ENCODE measurements at places on chromosomes 1 and 21. TPM values are rescaled to one million over a fixed set of nuclear protein-coding genes. Genes with fewer than 3 reads are reported as not detected.

DNA sequence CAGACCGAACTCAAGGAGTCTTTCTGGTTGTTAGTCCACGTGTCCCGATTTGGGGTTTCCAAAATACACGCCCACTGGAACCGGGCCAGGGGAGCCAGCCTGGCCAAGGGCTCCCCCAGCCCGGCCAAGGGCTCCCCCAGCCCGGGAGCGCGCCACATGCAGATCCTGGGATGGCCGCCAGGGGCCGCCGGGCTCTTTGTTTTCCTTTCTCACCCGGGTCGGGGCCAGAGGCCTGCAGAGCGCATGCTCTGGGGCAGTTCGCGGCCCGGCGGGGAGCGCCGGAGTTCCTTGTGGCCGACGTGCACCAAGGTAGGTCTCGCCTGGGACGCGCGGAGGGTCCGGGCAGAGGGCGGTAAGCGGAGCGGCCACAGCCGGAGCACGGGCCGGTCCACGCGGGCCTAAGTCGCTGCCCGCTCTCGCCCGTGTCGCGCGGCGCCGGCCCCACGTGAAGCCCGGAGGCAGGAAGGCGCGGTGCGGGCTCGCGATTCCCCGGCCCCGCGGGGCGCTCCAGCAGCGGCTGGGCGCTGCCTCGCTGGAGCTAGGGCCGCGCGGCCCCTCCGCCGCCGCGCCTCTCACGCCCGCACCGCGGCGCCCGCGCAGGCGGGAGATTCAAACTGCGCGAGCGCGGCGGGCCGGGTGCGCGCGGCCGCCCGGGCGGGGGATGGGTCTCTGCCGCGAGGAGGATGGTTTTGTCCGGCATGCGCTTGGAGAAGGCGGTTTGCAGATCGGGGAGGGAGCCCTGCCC, 12.3 kb downstream of the RCC1 start:
- peak; percentile 94 for DNase-seq

- no peak for DNase-seq
These were observed 438 bp downstream of the MRPS6 start for GRCh38 chr21:34073749-34074282.

DNA sequence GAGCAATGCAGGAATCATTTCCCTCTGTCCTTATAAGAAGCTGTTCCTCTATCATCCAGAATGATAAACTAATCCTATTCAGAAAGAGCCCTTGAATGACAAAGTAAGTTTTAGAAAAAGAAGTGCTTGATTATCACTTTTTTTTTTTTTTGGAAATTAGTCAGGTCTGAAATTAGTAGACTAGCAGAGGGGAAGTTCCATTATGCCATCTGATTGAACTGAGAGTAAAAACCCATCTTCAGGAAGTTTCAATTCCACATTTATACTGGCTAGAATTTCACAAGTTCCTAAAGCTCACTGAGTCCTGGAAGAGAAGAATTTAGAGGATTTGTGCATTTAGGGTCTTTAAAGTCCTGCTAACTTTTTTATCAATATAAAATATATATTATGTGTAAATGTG, 128.8 kb upstream of the COA6 start:
- DNase-seq: no peak

DNA sequence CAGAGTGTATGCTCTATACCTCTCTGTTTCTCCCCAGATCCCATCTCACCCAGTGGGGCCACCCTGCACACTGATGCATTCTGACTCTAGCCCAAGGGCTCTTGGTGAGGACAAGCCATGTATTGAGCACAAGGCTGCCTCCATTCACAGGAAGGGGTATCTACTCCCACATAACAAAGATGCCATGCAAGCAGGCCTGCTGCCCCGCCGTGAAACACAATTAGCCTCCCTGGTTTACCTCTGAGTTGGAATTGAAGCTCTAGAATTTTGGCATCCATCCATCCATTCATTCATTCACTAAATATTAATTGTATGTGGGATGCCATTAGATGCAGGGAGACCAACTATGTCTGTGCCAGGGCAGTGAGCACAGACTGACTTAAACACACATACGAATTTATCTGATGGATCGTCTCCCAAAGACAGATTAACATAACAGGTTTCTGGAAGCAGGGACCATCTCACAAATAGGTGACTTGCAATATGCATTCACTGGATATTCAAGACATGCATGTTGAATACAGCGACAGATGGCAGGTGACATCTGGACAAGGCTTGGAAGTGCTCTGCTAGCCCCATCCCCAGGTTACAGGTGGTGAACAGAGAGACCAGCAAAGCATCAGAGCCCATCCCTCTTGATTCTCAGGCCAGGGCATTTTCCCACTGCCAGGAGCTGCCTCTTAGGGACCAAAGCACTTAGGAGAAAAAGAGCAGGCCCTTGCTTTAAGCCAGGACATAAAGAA, 34.3 kb downstream of the TRABD2B start:
- DNase-seq: no peak

GRCh38 chr1:24142546-24143534, at the start of gene IL22RA1:
Gene IL22RA1 (minus strand): TSS chr1:24143140. CDS start chr1:24143082, 58 bp downstream.
- no peak for DNase-seq

DNA sequence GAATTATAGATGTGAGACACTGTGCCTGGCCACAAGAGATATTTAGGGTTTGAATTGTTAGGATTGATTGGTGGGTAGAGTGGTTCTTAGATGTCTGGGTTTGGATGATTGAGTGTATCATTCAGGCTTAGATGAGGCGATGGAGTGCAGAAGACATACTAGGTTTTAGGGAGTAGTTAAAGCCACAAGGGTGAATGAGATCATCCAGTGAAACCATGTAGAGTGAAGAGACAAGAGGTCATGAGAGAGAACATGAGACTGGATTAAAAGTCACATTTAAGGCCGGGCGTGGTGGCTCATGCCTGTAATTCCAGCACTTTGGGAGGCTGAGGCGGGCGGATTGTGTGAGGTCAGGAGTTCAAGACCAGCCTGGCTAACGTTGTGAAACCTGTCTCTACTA, 37.2 kb downstream of the ZFYVE9 start:
- no peak for DNase-seq

DNA sequence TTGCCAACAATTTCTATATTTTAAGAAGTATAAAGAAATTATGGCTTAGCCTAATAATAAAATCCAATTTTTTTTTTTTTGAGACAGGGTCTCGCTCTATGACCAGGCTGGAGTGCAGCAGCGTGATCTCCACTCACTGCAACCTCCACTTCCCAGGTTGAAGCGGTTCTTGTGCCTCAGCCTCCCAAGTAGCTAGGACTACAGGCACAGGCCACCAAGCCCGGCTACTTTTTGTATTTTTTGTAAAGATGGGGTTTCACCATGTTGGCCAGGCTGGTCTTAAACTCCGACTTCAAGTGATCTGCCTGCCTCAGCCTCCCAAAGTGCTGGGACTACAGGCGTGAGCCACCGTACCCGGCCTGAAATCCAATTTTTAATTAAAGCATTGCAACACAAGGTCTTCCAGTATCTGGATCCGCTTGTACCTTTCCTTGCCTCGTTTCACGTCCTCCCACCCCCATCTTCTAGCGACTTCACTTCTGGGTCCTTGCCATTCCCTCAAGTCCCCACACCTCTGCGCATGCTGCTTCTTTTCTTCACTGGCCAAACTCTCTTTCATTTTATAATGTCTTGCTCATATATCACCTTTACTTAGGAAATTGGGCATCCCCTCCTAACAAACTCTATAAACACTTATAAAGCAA, 2.3 kb downstream of the FUBP1 start:
- DNase-seq: no peak

- DNase-seq: no peak
These were observed 50.5 kb upstream of the PPP2R5A start for GRCh38 chr1:212234431-212235395.

GRCh38 chr1:55204997-55205396, 10.2 kb downstream of the USP24 start:
- DNase-seq: no peak

DNA sequence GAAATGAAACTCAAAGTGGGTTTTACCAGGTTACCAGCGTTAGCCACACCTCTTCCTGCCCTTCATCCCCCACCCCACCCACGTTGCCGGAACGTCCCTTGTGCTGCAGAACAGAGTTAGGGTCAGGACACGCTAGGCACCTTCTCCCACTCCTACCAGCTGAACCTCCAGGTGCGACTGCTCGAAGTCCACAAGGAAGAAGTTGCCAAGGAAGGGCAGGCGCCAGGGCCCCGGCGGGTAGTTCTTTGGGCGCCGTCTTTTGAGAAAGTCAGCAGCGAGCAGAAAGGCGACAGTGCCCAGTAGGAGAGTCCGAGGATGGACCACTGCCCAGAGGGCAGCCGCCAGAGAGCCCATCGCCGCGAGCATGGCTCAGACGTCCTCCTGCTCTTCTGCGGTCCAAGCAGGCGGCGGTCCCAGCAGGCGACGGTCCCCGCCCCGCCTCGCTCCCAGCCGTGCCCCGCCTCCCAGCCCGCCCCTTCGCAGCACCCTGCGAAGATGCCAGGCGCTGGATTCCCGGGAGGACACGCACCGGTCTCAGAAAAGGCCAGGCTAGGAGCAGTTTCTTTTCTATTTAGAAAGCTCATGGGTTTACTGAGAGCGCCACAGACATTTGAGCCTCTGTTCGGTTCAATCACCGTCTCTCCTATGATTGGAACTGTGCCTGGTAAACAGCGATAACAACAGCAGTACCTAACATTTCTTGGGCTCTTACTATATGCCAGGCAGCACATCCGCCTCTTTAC, at the start of gene CYP2J2:
CYP2J2 (minus strand) TSS at position 393 of the 743 bp plus-strand sequence; CDS start at position 366, 27 bp downstream.
- DNase-seq: peak; percentile 69

DNA sequence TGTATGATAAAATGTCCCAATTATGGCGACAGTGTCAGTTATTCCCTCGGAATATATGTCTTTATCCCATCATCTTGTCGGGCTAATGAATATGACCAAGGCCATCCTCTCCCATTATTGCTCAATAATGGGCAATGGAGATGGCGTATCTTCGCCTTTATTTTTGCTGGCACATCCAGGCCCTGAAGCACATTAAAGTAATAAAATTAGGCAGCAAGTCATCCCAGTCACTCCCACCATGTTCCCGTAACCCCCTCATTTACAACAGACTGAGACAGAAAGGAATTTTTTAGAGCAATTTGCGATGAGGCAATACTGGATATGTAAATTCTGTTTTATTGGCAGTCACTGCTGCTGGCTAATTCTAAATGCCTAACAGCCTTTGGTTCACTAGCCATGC, 35.3 kb downstream of the CLIC6 start:
- DNase-seq: peak; percentile 43

DNA sequence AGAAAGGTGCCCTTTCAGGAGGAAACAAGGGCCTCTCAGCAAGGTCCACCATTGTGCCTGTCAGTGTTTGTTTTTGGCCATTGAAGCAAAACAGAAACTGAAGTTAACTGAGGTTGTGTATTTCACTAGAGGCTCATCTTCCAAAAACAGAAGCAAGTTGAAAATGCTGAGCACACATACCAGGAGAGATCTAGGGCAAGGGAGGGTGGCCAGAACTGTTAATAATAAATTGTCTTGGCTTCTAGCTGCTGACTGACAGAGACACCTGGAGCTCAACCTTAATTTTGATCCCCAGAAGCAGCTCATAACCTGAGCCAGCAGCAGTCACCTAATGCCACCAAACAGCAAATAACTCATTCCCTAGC, 5.2 kb downstream of the AGMAT start:
- DNase-seq: no peak

- no peak for DNase-seq
These were observed 10.2 kb downstream of the SESN2 start for GRCh38 chr1:28269529-28269928.

GRCh38 chr1:10696977-10697376, 99.5 kb downstream of the CASZ1 start:
- no peak for DNase-seq

- no peak for DNase-seq
These were observed 12.3 kb downstream of the RYR2 start for GRCh38 chr1:237054313-237054712.

DNA sequence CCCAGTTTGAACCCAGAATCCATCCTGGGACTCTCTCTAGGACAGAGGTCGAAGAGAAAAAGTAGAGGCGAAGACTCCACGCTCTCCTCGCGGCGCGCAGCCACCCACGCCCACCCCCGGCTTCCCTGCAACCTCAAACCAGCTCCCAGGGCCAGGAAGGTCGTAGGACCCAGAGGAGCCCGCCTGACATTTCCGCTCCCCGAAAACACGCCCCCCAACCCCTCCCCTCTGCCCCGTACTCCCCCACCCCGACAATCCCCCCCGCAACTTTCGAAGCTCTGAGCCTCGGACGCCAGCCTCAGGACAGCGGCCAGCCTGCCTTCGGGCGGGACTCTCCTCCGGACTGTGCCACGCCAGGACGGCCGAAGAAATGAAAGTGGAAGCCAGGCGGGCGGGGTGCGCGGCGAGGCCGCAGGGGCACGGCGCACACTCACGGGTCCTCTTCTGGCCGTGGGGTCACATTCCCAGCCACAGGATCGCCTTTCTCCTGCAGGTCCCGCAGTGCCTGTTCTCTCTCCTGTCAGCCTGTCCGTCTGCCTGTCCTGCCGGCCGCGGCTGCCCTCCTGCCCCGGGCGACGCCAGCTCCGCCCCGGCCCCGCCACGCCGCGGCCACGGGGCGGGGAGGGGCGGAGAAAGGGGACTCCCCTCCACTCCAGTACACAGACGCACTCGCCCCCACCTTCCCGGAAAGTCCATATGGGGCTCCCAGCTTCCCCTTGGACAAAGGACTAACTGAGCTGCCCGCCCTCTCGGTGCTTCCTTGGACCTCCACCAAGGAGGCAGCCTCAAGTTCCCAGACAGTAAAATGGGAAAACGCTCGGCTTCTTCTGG, at the start of gene MOB3C:
MOB3C (minus strand) TSS at position 535 of the 831 bp plus-strand sequence. CDS start 3,490 bp downstream, outside the sequence.
- peak; percentile 76 for DNase-seq

DNA sequence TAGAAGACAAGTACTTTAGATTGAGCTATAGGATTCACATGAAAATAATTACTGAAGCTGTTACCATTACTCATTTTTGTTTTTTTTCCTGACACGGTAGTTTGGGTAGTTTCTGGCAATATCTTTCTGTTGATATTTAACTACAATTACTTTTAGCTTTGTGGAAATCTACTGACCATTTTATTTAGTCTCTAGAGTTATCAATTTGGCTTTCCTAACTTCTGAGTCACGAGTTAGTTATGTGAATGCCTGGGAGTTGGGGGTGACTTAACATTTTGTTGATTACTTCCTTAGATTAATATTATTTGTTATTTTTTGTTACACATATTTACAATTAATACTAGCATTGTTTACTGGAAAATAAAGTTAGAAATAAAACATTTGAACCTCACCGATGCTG, 160.6 kb downstream of the HMCN1 start:
- no peak for DNase-seq

GRCh38 chr21:27171707-27172106, 204.8 kb upstream of the ADAMTS5 start:
- no peak for DNase-seq

Gene NUP210L
- 0.26 TPM for total RNA-seq

Gene LIN9
- 2.6 TPM for total RNA-seq

Gene S100A3
- 5.4 TPM for total RNA-seq

Gene SEMA6C
- total RNA-seq: 9.8 TPM

Gene LORICRIN
- not detected for total RNA-seq

Gene ZNF593OS
- total RNA-seq: not detected

Gene GJA9
- total RNA-seq: not detected

Gene TMEM82
- not detected for total RNA-seq

Gene LCK
- total RNA-seq: 3.5 TPM

Gene INSRR
- total RNA-seq: not detected

Gene ITLN2
- 1.6 TPM for total RNA-seq
